Tibial nerve (tissue), 4 donors: ENCODE measurements at places on chromosomes 2 and 18. TPM values are rescaled to one million over a fixed set of nuclear protein-coding genes. Genes with fewer than 3 reads are reported as not detected.

The CPLX4 gene
- not detected for total RNA-seq

The TDRD15 gene
- 0.63 TPM for total RNA-seq

DNA sequence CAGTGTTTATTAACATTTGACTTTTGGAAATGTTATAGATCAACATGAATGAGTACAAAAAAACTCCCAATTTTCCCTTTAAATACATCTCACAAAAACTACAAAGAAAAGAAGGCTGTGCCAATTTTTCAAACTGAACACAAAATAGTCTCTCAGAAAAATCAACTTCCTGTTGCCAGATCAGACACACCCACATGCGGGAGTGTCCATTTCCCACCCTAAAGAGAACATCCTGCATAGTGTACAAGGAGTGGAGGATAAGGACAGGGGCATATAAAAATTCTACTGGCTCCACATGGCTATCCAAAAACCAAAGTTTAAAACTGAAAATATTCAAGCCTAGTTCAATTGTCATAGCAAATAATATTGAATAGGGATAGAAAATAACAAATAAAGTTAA is 165.3 kb downstream of the ATAD2B start:
- DNase-seq, result no peak

GRCh38 chr2:207166349-207167098 is 776 bp upstream of the KLF7 start:
- peak; percentile 76 for DNase-seq

- peak; percentile 92 for DNase-seq
Observed at GRCh38 chr2:169767243-169767888, 31.3 kb upstream of the SSB start.

The UGT1A5 gene
- total RNA-seq, result not detected

DNA sequence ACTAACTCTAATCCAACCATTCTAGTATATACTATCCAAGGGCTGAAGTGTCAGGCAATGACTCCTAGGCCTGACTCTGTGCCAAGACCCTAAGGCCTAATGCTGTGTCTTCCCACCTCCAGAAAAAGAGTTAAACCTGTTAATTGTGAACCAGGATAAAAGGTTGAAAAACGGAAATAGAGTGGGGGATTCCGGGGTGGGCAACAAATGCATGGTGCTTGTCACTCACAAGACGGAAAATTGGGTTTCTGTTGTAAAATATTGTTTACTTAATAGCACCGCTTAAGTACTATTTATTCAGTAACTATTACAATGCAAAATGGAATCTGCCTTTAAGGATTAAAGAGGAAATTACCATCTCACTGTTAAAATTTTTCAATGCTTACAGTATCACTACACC is 3.2 kb downstream of the STK17B start:
- DNase-seq, result no peak

GRCh38 chr2:126882736-126883665 is 15.7 kb upstream of the TEX51 start:
- DNase-seq, result no peak

DNA sequence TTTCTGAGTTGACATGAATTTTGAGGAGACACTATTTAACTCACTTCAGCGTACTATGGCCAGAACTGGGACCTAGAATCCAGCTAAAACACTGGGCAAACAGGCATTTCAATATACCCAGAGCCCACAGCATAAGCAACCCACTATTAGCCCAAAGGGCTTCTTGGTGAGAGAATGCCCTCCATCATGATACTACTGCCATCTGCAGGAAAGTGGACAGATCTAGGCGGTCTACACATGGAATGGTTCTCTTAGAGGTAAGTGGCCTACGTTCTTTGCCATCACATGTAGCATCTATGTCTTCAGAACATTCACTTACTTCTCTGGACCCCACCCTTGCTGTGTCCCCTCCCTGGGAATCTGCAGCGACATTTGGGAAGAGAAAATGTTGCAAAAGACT is 181.3 kb upstream of the LINC00305 start:
- DNase-seq, result no peak

The UPP2 gene
- total RNA-seq, result not detected

- DNase-seq, result no peak
Observed at GRCh38 chr2:159933727-159934049, 128.7 kb downstream of the PLA2R1 start.

GRCh38 chr18:68839701-68840100 is 41.8 kb downstream of the CCDC102B start:
- DNase-seq, result no peak

The NTSR2 gene
- total RNA-seq, result not detected

DNA sequence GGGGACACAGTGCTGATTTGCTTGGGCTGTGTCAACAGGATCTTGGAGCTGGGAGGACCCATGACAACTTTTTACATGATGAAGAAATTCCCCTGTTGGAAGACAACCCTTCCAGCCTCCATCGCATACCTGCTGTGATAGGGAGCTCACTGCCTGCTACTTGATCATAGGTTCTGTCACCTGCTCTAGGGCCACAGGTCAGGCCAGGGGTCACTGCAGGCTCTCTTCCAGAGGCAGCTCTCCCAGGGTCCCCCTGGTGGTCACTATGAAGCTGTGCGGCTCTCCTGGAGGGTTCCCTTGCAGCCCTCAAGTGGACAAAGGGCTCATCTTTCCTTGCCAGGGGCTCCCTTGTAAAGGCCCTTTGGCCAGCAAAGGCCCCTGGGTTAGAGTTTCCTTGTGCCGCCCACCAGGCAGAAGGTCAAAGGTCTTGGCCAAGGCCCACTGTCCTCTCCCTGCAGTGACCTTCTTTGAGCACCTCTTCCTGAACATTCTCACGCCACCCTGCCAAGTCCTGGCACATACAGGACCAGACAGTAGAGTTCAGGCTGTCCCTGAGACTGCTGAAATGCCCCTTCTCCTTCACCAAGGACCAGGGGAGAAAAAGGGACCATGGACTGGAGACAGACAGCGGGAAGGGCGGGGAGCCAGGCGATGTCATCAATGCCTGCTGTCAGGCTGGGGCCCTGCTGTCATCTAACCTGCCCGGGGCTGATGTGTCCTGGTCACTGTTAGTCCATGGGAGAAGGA is 345.1 kb downstream of the DYSF start:
- DNase-seq, result no peak
